ENCODE measurements at places on chromosomes 5 and 9.

DNA sequence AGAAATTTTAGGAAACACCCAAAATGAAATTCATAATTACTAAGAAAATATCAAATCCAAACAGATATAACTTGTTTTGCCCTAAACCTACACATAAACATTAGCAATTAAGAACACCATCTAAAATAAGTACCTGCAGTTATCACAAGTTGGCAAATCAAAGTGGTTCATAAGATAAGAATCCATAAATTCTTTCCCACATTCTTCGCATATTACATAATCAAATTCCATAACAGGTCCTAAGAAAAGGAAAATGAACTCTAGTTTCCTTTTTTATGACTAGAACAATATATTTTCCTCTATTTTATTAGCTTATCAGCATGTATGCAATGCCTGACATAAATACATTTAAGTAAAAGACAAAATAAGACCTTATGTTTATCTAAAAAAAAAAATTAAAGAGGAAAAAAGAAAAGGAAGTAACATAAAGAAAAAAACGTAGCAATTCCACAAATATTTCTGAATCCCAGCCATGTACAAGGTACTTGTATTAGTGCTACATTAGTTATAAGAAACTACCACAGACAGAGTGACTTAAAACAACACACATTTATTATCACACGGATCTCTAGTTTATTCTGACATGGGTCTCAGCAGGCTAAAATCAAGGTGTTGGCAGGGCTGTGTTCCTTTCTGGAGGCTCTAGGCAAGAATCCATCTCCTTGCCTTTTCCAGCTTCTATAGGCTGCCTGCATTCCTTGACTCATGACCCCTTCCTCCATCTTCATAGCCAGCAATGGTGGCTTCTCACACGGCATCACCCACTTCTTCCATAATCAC, 7.5 kb downstream of the XPA start:
- DNase-seq, result no peak

GRCh38 chr5:108386345-108387061, 4.6 kb upstream of the FBXL17 start:
- no peak for DNase-seq

GRCh38 chr5:55502759-55503158, 32.0 kb downstream of the PLPP1 start:
- no peak for DNase-seq

DNA sequence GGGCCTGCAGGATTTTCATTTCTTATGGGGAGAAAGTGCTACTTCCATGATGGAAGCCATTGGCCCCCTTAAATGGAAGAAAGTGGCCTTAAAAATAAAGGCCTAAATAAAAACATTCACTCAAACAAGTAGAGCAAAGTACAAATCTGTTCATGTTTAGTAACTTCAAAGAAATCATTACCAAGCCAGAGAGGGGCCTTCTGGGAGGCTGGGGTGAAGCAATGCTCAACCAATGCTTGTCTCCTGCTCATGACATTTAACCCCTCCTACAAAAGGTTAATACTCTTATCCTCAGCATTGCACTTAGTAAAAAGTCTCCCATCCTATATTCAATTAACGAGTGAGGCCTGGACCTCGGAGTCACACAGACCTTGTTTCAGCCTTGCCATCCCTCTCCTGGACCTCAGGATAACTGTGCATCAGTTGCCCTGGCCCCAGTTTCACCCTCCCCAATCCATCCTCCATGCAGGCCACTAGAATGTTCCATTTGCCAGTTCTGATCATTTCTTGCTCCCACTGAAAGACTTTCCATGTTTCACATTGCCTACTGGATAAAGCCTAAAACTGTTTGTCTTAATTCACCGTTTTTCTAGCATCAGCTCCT, 36.9 kb upstream of the ALDH1B1 start:
- no peak for DNase-seq

- no peak for DNase-seq
These were observed 109.4 kb downstream of the ASTN2 start for GRCh38 chr9:117305454-117305853.

DNA sequence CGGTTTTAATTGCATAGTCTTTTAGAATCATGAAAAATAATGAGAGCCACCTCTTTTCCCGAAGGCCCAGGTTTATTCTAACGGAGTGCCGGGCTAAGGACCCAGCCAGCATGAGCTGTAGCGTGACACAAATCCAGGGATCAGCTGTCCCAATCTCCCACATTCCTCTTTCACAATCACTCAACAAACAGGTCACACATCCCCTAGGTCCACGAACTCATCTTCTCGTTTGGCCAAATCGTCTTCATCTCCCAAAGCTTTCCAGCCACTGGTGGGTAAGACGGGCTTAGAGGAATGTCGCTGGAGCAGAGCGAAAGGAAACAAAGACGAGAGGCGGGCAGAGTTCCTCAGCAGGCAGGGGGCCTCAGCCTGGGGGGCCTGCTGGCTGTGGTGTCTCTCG, 55.5 kb upstream of the GOLPH3 start:
- no peak for DNase-seq

Data from head of caudate nucleus (tissue), 42 donors.